ENCODE measurements at places on chromosomes 11 and 22. TPM values are rescaled to one million over a fixed set of nuclear protein-coding genes. Genes with fewer than 3 reads are reported as not detected.

DNA sequence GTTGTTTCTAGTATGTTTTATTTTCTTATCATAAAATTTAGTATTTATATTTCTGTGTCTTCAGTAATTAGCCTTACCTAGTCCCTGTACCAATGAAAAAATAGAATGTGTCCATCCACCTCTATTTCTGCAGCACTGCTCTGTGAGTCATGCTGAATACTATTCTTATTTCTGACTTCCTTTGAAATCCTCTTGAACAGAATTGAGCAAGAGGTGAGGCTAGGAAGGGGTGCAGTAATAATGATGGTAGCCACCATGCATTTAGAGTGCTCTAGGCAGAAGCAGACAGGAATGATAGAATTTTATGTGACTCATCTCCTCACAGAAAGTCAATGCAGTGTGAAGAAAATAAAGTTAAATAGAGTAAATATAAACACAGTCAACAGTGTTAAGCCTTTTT lies 60.0 kb downstream of the OR10A6 start:
- DNase-seq, result no peak

DNA sequence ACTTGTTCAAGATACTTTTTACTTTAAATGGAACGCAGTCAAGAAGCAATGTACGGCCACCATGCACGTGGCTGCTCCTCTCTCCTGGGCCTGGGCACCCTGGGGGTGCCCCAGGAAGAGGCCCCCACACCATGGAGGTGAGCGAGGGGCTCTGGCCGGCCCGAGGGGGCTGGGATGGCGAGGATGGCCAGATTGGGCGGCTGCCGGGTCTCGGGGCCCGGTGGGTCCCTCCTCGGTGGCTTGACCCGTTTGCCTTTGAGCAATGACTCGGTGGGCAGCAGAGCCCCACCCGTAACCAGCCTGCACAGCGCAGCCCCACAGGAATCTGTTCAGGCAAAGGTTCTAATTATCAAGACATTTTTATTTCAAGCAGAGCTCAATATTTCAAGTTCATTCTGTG lies 167.4 kb downstream of the BRD1 start:
- no peak for DNase-seq

- DNase-seq, result no peak
Observed at GRCh38 chr11:70732023-70732880, 333.9 kb downstream of the CTTN start.

DNA sequence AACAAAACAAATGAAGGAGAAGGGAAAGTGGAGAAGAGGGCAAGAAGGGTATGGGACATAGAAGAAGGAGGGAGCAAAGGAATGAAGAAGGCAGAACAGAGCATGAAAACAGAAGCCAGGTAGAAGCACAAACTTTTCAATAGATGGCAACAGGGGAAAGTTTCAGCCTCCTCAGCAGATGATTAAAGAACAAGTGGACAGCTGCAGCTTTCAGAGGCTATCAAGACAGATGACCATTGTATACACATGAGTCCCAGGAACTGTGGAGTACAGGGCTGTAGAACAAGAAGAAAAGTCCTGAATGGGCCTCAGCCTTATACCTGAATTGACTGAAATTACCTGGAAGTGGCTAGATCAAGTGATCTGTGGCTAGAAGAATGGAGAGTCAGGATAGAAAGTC lies 62.0 kb upstream of the FIBIN start:
- DNase-seq, result no peak

GRCh38 chr22:40521046-40521445 lies 115.5 kb downstream of the MRTFA start:
- DNase-seq, result no peak

DNA sequence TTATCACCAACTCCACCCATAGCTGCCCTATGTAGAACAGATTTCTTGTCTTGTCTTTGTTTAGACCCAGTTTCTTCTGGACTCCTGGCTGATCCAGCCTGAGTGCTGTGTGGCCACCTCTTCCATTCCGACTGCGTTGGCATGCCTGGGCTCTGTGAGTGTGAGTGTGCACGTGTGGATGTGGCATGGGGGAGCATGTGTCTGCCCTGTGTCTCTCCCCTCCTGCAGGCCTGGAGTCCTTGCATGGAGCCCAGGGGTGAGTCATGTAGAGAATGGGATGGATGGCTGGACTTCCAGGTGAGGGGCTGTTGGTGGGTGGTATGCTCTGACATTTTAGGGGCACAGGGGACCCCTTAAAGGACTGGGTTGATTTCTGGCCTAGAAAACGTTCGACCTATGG lies 194.7 kb downstream of the GRIK4 start:
- no peak for DNase-seq

GRCh38 chr11:76800466-76801200 lies 17.5 kb downstream of the TSKU start:
- no peak for DNase-seq

- no peak for DNase-seq
Observed at GRCh38 chr11:47270331-47271271, 668 bp downstream of the MADD start.

DNA sequence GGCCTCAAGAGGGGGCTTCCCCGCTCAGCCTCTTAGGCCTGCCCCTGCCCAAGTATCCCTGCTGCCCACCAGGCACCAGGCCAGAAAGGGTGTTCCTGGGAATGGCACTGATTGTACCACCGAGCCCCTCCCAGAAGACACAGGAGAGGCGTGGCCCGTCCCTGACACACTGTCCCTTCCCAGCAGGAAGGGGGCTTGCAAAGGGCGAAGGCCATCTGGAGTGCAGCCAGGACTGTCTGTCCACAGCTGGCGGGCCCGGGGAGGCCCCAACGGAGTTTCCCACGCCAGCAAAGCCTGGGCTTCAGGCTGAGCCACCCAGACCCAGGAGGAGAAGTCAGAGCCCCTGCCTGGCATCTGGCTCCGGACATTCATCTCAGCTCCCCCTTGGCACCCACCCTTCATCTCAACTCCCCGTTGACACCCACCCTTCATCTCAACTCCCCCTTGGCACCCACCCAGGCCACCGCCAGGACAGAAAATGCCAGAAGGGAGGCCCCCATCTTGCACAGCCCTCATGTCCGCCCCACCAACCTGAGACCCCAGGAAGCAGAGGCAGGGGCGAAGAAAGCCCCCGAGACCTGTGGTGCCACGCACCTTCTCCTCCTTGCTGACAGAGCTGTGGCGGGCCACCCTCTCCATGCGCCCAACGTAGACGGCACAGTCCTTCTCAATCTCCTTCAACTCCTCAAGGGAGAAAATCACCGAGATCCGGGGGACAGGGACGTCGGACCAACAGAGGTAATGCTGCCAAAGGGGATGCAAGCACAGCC lies 19.4 kb downstream of the TUBGCP6 start:
- no peak for DNase-seq

- DNase-seq, result no peak
Observed at GRCh38 chr11:64656862-64657261, 65.8 kb downstream of the SLC22A12 start.

DNA sequence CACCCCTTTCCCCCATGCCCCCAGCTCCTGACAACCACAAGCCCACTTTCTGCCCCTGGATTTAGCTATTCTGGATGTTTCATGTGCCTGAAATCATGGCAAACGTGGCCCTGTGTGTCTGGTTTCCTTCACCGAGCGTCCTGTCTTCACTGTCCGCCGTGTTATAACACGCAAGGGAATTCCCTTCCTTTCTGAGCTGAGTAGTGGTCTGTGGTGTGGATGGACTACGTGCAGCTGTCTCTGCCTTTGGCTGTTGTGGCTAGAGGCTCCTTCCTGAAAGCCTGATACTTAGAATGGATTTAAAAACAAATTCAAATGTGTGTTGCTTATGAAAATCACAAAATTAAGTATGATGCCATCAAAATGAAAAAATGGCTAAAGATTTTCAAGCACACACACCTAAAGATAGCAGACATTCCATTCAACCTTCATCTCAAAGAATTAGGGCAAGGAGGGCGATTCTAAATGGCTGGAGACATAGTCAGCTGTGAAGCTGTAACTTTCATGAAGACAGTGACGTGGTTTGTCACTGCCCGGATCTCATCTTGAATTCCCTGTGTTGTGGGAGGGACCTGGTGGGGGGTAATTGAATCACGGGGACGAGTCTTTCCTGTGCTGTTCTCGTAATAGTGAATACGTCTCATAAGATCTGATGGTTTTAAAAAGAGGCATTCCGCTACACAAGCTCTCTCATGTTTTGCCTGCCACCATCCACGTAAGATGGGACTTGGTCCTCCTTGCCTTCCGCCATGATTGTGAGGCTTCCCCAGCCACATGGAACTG lies 30.5 kb downstream of the KCNQ1 start:
- DNase-seq, result no peak

- no peak for DNase-seq
Observed at GRCh38 chr11:131938351-131938751, 567.9 kb downstream of the NTM start.

- no peak for DNase-seq
Observed at GRCh38 chr11:129374081-129374992, 1.3 kb upstream of the BARX2 start.

- DNase-seq, result no peak
Observed at GRCh38 chr11:127056338-127056971, 55.9 kb upstream of the KIRREL3 start.

- no peak for DNase-seq
Observed at GRCh38 chr11:36385121-36385970, 89.3 kb downstream of the PRR5L start.

DNA sequence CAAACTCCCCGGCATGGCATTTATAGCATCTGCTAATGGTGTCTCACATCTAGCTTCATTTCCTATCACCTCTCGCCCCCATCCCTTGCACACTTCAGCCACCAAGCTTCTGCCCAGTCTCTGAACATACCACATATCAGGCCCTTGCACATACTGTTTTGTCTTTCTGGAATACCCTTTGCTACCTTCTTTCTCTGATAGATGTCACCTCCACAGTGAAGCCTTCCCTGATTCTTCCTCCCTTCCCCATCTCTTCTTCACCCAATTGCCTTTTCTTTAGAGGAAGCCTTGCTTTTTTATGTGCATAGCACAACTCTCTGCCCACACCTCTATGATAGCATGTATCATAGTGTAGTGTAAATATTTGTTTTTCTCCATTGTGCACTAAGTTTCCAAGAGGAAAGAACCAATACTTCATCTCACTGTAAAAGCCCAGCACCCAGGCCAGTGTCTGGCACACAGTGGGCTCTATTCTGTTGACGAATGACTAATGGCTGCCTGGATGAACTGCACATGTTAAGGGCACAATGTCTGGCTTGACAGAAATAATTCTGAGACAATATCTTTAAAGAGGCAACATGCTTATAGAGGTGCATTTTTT lies 27.8 kb downstream of the P4HA3 start:
- DNase-seq, result no peak

DNA sequence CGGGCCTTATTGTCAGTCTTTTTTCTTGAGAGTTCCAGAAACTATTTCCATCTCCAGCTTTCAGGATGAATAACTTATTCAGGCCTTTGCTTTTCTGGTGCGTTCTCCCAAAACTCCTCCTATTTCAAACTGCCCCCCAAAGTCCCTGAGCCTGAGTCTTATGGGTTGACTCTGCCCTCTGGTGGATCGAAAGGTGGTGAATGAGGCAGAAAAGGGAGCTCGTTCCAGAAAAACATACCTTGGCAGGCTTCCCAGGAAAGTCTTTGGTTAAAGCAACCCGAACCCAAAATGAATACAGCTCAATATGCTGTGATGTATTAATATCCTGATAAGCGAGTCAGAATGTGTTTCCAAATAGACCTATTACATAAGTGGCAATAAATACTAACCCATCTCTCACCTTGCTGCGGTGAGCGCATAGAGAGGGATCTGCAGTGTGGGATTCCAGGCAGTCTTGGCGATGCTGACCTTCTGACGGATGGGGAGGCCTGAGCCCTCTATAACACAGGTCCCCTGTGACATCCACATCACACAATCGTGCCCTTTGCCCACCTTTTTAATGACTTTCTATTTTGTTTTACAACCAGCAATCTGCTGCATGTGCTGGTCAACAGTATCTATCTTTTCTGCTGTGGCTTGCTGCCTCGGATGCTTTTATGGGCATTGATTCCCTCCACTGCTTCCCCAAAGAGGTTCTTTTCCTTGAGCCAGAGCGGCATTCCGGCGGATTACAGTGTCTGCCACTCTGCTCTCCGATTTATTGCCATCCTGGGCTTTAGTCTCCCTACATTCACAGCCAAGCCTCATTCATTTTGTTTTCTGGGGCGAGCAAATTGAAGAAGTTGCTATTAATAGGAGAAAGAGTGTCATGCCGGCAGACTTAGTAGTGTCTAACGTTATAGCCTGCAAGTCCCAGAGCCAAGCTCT lies 756.8 kb downstream of the NTM start:
- DNase-seq, result peak; percentile 39

GRCh38 chr22:38700270-38700788 lies 414 bp downstream of the JOSD1 start:
- no peak for DNase-seq

GRCh38 chr11:2704356-2704755 lies 4.6 kb upstream of the KCNQ1OT1 start:
- no peak for DNase-seq

Gene EIF3F
- 293 TPM for total RNA-seq

Gene OR8D4
- total RNA-seq, result not detected

Gene ACR
- total RNA-seq, result 0.76 TPM

Gene CHST1
- total RNA-seq, result 42.1 TPM

Gene CAPN5
- total RNA-seq, result 7.1 TPM

Gene GRIA4
- total RNA-seq, result 0.05 TPM

Gene MUC2
- total RNA-seq, result not detected

Gene SLC35E4
- 23.0 TPM for total RNA-seq

Gene SPI1
- total RNA-seq, result not detected

Gene CLMP
- 7.1 TPM for total RNA-seq
